ENCODE measurements at places on chromosomes 16 and 17.

GRCh38 chr16:62638964-62639870 lies 603.0 kb upstream of the CDH8 start:
- DNase-seq: peak; percentile 7

- DNase-seq: no peak
Observed at GRCh38 chr17:19343256-19343630, 19.3 kb downstream of the B9D1 start.

GRCh38 chr16:71402007-71402406 lies 39.8 kb downstream of the TLE7 start:
- DNase-seq: no peak

- DNase-seq: no peak
Observed at GRCh38 chr16:30992276-30992780, 7.3 kb downstream of the HSD3B7 start.

- no peak for DNase-seq
Observed at GRCh38 chr17:36674278-36674650, 72.9 kb downstream of the MRM1 start.

GRCh38 chr17:27660436-27660835 lies 29.4 kb downstream of the LGALS9 start:
- DNase-seq: no peak

- no peak for DNase-seq
Observed at GRCh38 chr16:24701521-24701951, 27.9 kb upstream of the TNRC6A start.

- DNase-seq: no peak
Observed at GRCh38 chr17:74546586-74546985, 671 bp upstream of the CD300C start.

DNA sequence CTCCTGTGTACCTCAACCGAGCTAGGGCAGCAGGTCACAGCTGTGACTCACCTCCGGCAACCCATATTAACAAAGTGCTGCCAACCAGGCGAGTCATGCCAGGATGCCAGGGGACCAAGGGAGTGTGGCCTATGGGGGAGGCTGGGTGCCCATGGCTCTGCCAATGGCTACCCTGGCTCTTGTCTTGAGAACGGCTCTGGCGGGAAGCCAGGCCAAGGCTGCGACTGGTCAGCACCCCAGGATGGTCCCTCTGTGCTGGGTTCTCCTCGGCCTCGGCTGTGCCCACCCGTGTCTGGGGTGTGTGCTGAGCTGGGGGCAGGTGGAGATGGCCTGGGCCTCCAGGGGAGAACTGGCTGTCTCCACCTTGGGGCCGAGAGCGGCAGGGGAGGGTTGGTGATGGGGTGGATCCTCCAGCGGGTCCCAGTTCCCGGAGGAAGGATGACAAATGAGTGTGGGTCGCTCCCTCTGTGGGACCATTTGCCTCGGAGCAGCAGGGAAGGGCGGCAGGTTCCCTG lies 75.8 kb downstream of the MRC2 start:
- DNase-seq: no peak

GRCh38 chr16:89895482-89896250 lies 22.3 kb downstream of the TCF25 start:
- DNase-seq: no peak

DNA sequence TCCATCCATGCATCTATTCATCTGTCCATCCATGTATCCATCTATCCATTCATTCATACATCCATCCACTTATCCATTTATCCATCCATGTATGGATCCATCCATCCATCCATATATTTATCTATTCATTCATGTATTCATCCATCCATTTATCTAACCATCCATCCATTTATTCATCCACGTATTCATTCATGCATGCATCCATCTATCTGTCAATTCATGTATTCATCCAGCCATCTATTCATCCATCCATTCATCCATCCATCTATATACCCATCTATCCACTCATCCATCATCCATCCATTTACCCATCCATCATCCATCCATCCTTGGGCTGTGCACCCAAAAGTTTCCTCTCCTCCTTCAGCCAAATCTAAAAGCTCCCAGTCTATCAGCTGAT lies 43.4 kb downstream of the GDE1 start:
- DNase-seq: no peak

DNA sequence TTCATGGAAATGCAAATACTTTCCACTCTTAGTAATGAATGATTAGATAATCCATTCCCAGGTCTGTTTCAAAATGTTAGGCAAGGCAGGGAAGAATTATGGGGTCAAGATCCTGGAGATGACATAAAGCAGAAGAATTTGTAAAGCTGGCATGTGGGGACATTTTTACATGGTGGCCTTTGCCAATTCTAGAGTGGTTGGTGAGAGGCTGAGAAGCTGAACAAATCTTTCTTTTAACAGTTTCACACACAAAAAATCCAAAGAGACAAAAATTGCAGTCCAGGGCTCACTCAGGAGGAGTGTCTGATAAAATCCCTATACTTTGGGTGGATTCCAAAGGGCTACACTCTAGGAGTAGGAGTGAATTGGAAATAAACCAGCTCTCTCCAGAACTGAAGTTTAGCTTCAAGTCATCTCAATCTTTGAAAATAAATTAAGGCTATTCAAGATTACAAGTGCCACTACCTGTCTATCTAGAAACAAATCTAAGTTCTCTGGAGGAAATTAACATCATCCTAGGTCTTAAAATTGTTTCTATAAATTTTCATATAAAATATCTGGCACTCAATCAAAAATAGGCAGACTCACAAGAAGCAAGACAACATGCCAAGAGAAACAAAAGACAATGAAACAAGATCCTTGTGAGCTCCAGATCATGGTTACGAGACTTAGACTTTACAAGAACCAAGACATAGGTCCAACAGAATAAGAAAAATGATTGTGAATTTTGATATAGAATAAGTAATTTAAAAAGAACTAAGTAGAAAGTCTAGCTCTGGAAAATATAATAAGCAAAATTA lies 113.0 kb upstream of the AXIN2 start:
- DNase-seq: no peak

- DNase-seq: no peak
Observed at GRCh38 chr17:55444471-55445441, 23.1 kb upstream of the MMD start.

GRCh38 chr17:22492331-22492730 lies 800.0 kb downstream of the KCNJ18 start:
- DNase-seq: no peak

- no peak for DNase-seq
Observed at GRCh38 chr17:67492251-67492740, 115.2 kb downstream of the PITPNC1 start.

GRCh38 chr17:60087882-60088669 lies 9.4 kb upstream of the HEATR6 start:
- DNase-seq: no peak

GRCh38 chr16:48430890-48431289 lies 45.7 kb upstream of the SIAH1 start:
- DNase-seq: no peak

DNA sequence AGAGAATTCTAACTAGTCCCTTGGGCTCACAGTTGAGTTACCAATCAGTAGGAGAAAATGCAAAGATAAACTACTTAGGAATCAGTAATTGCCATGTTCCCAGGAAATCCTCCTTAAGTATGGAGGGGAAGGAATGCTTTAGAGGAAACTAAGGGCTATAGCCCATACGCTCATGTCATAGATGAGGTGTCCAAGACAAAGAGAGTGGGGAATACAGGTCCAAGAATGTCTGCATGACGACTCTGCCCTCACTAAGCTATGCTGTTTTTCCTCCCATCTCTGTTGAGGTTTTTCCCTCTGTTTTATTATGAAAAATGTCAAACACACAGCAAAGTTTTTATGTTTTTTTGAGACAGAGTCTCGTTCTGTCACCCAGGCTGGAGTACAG lies 16.0 kb downstream of the LDHD start:
- DNase-seq: no peak

DNA sequence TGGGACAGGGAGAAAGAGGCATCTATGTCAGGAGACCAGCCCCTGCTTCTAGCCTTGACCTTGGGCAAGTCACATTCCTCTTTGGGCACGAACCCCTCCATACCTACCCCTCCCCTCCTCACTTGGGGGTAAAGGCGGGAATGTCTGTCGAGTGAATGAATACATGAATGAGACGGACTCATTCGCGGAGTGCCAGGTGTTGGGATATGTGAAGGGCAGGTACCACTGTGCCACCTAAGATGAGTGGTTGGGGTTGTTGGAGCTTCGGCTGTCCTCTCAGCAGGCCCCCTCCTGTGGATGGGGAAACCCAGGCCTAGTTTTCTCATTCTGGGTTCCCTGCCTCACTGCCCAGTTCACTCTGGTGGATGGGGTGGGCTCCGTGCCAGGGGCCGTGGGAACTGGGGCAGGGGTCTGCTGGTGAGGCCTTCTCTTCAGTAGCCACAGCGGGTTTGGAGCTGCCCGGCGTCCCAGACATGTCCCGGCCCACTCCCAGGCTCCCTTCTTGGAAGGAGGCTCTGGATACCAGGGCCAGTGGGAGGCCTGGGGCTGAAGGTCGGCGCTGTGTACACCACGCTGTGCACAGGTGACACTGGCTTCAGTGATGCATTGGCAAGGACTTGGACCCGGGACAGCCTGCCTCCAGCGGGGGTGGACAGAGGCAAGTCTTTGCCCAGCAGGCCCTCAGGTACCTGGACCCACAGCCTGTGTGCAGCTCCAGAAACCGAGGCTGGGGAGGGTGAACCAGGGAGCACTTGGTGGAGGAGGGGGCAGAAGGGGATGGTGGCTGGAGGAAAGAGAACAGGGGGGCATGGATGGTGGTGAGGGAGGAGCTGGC lies 5.6 kb downstream of the GLIS2 start:
- DNase-seq: no peak
